ENCODE measurements at places on chromosomes 12 and 14. TPM values are rescaled to one million over a fixed set of nuclear protein-coding genes. Genes with fewer than 3 reads are reported as not detected.

- DNase-seq = peak; percentile 23
These were observed 70.6 kb downstream of the PTHLH start for GRCh38 chr12:27901959-27902358.

Gene CAPZA3
- not detected for total RNA-seq

Gene LRP1-AS
- not detected for total RNA-seq

Gene MORN3
- 0.79 TPM for total RNA-seq

- DNase-seq = no peak
These were observed 61.8 kb downstream of the PIK3C2G start for GRCh38 chr12:18323159-18323558.

Gene CLEC2B
- 3.9 TPM for total RNA-seq
